Stromal cell of bone marrow (primary cell): ENCODE measurements at places on chromosomes 11 and 22.
A peak's percentile ranks its signal among the peaks of the same experiment; 100 is the strongest.

DNA sequence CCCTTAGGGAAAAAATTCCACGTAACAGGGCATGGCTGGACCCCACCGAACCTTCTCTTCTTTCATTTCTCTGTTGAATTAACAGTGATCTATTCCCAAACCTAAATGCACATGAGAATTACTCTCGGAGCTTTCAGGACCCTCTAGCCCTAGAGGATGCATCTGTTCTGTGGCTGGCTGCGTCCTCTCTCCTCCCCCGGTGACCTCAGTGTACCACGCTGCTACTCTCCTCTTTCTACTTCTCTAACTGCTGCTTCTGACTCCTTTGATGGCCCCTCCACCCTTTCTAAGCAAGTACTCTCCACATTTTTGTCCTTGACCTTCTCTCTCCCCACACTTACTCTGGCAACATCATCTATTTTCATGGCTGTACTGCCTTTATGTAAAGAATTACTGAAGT, 12.1 kb upstream of the APOA1 start:
- DNase-seq, result no peak

- no peak for DNase-seq
These were observed 76.3 kb downstream of the MORC2 start for GRCh38 chr22:30892286-30892685.

DNA sequence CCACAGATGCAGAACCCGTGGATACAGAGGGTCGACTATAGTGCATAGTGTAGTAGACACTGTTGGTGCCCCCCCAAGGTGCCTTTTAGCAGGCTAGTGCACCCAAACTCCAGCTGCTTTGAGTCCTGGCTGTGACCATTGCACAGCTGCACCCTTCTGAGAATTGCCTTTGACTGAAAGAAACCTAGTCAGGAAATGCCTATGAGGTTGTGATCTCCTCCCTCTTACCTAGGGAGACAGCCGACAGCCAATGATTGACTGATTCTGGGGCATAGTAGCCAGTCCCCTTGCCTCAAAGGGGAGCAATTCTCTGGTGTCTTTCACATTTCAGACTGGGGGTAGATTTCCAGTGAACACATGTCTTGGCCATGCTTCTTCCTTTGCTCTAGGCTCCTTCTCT, 74.2 kb downstream of the DCDC1 start:
- DNase-seq, result no peak

DNA sequence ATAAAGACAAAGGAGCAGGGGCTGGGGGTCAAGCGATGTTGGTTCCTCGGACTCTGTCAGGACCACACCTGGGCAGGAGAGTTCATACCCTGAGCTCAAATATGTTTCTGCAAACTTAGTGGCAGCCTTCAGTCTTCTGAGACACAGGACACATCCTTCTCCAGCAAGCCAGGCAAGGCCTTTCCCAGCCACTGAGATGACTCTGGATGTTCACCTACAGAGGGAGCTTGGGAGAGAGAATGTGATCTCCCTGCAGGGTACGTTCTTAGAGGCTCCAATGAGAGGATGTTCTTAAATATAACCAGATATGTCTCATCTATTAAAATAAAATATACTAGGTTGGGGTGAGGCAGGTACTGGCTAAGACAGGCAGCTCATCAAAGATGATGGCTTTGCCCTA, 461.5 kb downstream of the OPCML start:
- DNase-seq, result no peak

GRCh38 chr22:22045571-22046335, 63.2 kb upstream of the TOP3B start:
- no peak for DNase-seq

GRCh38 chr11:61157743-61158142, 3.5 kb downstream of the VPS37C start:
- DNase-seq, result no peak

DNA sequence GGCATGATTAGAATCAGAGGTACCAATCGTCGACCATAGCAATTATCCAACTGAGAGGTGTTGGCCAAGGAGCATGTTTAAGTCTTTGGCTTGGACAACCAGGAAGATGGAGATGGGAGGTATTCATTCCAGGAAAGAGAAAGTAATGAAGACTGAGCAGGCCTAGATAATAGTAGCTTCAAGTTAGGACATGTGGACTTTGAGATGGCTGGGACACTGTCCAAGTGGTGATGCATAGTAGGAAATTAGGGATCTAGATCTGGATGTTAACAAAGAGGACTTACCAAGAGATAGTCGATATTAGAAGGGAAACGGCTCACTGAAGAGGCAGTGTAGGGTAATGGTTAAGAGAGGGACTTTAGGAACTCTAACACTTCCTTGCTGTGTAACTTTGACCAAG, 266.7 kb downstream of the FAM76B start:
- DNase-seq, result no peak

GRCh38 chr11:112617977-112618826, 343.0 kb upstream of the NCAM1 start:
- no peak for DNase-seq

- no peak for DNase-seq
These were observed 544.6 kb upstream of the B3GAT1 start for GRCh38 chr11:134956450-134957210.

GRCh38 chr11:111457731-111458368, 54.3 kb downstream of the BTG4 start:
- DNase-seq, result no peak

DNA sequence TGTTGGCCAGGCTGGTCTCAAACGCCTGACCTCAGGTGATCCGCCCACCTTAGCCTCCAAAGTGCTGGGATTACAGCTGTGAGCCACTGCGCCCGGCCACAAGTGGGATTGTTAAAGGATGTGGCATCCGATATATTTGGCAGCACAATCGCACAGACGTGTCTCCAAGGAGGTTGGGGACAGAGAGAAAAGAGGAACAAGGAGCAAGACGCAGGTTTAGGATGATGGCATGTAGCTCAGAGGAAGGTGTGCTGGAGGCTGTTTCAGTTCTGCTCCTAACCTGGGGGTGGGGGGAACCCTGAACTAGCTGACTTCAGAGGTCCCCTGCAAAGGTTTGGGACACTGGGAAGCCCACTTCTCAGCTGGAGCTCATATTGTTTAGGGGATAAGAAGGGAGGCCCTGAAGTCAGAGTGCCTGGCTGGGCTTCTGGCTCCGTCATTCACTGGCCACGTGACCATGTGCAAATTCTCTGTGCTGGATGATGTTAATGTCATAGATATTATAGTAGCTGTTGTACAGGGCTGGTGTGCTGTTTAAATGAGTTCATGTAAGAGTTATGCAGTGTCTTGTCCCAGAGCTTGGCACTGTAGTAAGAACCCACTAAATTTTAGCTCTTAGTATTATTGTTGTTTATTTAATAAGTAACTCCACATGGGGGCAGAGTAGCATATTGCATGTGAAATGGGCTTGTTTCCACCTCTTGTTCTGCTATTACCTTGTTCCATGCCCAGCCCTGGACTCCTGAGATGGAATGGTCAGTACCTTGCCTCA, 129.7 kb downstream of the ST3GAL4 start:
- peak; percentile 12 for DNase-seq

- no peak for DNase-seq
These were observed 1.6 kb upstream of the ELFN2 start for GRCh38 chr22:37428649-37429586.

- DNase-seq, result no peak
These were observed 5.4 kb downstream of the CRY2 start for GRCh38 chr11:45852712-45853101.

- DNase-seq, result no peak
These were observed 29.8 kb upstream of the OR56B4 start for GRCh38 chr11:6077723-6078122.

DNA sequence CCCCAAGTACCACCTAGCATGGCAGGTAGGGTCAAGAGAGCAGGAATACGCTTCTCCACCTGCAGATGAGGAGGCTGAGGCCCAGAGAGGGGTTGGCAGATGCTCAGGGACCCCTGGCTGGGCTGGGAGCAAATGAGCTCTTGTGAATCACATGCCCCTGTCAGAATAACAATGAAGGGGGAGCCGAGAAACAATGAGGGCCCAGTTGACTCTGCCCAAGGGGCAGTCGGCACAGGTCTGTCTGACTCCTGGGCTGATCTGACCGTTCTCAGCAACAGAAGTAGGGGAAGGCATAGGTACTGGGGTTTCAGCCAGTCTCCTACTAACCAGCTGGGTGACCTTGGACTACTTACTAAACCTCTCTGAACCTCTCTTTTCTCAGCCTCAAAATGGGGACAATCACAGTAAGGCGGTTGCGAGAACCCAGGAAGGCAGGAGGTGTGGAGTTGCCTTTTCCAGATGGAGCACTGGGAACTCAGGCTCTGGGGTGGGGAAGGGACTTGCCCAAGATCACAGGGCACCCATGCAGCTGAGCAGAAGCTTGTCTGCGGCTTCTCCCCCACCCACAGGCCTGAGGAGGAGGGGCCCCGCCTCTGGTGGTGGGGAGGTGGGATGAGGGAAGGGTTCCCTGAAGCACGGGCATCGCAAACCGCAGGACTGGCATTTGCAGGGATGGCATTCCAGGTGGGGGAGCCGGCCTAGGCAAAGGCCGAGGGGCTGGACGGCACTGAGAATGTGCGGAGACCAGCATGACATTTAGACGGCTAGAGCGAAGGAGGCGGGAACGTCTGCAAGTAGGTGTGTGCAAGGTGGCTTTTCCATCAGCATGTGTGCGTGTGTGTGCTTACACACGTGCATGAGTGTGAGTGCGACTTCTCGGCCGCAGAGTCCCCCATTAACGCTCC, 163.0 kb downstream of the MN1 start:
- no peak for DNase-seq

- DNase-seq, result no peak
These were observed 76.4 kb downstream of the LIF start for GRCh38 chr22:30170129-30170528.

GRCh38 chr22:33569018-33569417, 351.3 kb downstream of the LARGE1 start:
- no peak for DNase-seq
